Activated T-cell treated with anti-CD3 and anti-CD28 coated beads, Interleukin-2, amount 50 U/mL, for 4 hours (primary cell): ENCODE measurements at places on chromosomes 13 and 19.

- no peak for DNase-seq
These were observed 411.0 kb downstream of the ZNF536 start for GRCh38 chr19:30783212-30783611.

GRCh38 chr19:30226464-30227011 lies 145.6 kb upstream of the ZNF536 start:
- DNase-seq = no peak

DNA sequence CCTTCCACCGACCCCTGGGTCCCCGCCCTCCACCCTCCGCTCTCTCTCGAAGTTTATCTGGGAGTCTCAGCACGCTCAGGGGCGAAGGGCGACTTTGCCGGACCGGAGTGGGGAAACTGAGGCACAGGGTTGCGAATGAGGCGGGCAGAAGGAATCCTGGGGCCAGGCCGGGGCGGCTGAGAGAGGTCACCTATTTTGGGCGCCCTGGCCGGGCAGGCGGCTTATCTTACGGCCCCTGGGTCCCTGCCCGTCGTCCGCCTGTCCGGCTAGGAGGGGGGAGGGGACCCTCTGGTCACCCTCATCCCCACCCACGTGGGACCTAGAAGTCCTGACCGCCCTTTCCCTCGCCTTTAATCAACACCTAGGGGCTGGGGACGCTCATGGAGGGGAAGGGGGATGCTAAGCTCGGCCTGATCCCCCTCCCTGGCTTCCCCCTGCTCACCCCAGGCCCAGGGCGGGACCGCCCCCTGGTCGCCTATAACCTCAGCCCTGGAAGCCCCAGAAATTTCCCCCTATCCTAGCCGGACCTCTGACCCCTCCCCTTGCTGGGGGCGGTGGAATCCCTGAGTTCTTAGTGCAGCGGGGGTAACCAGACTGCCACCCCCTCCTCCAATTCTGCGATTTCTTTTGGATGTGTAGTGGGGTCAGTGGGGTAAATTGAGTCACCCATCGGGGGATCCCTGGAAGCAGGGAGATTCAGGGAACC lies 556 bp downstream of the TRIP10 start:
- DNase-seq = no peak

- DNase-seq = no peak
These were observed 18.2 kb downstream of the EFNB2 start for GRCh38 chr13:106517109-106517847.

- DNase-seq = no peak
These were observed 9.3 kb downstream of the IRF2BP1 start for GRCh38 chr19:45876411-45877197.

DNA sequence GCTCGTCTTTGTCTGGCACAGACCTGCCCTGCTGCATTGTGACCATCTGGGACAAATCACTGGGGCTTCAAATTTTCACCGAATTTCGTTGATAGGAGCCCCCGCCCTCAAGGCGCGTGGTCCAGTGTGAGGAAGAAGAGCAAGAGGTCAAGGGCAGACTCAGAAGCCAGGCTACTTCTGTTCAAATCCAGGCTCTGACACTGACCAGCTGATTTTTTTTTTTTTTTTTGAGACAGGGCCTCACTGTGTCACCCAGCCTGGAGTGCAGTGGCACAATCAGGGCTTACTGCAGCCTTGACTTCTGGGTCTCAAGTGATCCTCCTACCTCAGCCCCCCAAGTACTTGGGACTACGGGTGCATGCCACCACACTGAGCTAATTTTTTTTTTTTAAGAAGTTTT lies 7.2 kb downstream of the SYNGR4 start:
- DNase-seq = no peak

GRCh38 chr19:2434721-2435265 lies 7.4 kb upstream of the TIMM13 start:
- DNase-seq = no peak

GRCh38 chr19:41447732-41448332 lies 4.9 kb downstream of the ERICH4 start:
- DNase-seq = no peak

DNA sequence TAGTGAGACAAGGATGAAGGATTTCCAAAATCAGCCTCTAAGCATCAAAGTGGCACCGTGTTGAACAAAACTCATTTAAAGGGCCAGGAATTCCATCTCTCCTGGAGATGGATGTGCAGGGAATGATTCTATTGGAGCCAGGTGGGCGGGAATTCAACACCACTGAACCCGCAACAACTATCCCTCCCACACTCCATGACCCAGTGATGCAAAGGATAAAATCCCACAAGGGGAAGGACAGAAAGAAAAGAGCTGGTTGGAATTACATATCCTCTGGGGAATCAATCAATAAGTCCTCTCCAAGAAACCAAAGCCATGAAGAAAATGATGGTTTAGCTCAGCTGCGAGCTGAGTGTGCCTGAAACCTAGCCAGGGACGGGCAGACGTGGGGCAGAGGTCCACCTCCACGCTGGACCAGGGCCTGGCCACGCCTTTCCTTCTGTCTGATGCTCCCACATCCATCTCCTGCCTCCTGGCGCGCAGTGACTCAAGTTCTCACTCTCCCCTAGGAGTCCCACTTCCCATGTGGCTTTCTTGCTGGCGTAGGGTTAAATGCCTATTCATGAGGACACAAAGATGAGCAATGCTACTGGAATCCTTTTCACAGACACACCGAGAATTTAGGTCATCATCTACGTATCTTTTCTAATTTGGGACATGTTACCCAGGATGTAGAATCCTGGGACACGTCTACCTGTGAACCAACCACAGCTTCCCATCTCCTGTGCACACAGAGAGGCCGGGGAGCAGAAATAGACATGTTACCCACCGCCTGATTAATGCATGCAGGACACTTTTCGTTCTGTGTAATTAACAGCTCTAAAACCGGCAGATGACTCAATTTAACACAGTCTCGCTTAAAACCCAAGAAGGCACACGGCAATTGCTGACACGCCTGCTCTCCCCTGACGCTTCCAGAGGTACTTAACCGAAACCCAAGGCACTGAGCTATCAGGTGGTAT lies 48.6 kb downstream of the PEPD start:
- DNase-seq = no peak

DNA sequence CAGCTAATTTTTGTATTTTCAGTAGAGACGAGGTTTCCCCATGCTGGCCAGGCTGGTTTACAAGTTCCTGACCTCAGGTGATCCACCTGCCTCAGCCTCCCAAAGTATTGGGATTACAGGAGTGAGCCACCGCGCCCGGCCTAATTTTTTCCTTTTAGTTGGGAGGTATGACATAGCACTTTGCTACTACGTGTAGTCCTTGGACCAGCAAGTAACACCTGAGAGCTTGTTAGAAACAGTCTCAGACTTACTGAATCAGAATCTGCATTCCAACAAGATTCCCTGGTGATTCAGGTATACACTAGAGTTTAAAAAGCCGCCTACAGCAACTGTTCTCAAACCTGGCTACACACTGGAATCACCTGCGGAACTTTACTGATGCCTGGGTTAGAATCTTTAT lies 1.8 kb upstream of the FARP1 start:
- no peak for DNase-seq

- no peak for DNase-seq
These were observed 113.2 kb downstream of the HSPH1 start for GRCh38 chr13:31048521-31048920.

- no peak for DNase-seq
These were observed 77.3 kb downstream of the DNAJC15 start for GRCh38 chr13:43100667-43101066.

- no peak for DNase-seq
These were observed 1.3 kb downstream of the NTN5 start for GRCh38 chr19:48671446-48671995.

DNA sequence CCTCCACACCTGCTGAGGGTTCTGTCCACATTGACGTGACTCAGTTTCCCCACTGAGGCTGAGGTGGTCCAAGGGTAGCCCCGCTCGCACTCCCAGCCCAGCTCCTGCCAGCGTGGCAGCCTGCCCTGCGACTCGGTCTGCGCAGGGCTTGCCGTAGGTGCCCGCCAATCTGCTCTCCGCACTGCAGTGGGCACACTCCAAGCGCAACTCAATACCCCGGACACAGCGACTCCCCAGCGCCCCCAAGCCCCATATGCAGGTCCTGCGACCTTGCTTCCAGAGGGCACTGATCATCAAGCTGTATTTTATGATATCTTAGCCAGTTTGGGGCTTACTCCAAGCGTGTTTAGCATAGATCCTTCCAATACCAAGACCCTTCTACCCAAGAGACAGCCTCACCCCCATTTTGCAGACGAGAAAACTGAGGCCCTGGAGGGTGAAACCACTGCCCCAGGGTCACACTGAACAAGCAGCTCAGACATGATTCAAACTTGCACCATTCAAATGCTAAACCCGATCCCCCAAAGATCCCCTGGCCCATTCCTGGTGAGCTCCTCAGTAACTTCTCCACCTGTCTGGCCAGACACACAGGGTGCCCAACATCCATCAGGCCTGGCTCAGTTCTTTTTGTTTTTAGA lies 13.5 kb downstream of the PTPRS start:
- no peak for DNase-seq

GRCh38 chr13:36454987-36455386 lies 22.7 kb downstream of the CCNA1 start:
- DNase-seq = no peak

DNA sequence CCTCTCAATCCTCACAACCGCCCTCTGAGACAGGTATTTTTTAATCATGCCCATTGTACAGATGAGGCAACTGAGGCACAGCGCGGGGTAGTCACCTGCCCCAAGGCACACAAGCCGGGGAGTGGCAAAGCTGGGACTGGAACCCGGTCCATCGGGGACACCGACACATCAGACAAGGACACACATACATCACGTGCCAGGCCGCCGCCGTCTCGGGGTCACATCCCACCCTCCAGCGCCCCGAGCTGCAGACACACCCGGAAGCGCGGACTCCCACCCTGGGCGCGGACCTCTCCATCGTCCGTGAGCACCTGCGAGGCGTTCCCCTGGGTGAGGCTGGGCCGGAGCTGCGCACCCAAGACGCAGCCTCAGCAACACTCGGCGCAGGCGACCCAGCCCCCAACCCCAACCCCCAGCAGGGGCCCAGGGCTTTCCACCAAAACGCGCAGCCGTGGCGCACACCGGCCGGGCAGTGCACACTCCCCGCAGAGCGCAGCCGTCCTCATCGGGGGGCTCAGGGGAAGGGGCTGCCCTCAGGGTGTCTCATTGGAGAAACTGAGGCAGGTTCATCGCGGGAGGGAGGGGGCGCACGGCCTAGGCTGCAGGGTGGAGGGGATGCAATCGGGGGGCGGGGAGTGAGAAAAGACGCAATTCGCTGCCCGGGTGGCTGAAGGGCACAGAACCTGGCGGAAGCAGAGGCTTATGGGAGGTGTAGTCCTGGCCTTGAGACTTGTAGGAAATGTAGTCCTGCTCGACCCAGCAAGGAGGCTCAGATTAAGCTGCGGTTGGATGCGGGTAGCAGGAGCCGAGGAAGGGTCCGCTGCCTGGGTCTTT lies 1.9 kb upstream of the LMTK3 start:
- peak; percentile 62 for DNase-seq

DNA sequence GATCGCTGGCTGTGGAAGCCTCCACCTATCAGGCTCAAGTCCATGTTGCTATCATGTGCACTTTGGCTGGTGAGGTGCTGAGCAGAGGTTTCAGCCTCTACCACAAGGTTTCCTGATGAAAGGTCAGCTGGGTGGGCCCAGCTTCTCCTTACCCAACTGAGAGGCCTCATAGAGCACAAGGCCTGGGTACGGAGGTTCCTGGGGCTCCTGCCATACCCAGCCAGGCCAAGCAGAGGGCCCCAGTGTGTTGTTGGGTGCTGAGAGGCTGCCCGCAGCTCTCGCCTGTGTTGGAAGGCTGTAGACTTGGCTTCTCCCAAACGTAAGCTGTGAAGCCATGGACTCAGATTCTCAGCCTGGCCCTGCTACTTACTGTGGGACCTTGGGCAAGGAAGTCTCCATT lies 28.2 kb downstream of the ACTN4 start:
- DNase-seq = no peak

DNA sequence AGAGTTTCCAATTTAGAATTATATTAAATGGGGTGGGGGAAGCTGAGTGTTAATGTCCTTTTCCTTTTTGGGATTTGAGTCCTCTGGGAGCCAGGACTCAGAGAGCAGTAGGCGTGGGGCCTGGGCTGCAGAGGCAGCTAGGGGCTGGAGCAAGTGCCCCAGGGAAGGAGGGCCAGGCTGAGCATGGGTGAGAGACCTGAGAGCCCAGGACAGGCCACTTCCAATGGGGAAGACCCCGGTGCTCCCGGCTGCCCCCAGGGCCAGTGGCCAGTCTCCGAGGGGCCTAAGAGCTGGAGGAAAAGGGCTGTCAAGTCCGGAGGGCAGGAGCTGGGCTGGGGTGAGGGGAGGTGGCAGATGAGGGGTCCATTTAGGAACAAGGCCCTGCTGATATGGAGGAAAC lies 371.5 kb downstream of the ZNF536 start:
- DNase-seq = no peak

DNA sequence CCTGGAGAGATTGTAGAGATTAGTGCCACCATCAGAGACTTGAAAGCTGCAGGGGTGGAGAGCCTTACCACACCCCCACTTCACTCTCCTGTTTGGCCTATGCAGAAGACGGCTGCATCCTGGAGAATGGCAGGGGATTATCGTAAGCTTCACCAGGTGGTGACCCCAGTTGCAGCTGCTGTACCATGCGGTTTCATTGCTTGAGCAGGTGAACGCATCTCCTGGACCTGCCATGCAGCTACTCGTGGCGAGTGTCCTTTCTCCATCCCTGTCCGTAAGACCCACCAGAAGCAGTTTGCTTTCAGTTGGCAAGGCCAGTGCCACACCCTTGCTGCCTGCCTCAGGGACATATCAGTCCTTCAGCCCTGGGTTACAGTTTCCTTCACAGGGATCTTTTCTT lies 21.2 kb downstream of the PPP5C start:
- no peak for DNase-seq

DNA sequence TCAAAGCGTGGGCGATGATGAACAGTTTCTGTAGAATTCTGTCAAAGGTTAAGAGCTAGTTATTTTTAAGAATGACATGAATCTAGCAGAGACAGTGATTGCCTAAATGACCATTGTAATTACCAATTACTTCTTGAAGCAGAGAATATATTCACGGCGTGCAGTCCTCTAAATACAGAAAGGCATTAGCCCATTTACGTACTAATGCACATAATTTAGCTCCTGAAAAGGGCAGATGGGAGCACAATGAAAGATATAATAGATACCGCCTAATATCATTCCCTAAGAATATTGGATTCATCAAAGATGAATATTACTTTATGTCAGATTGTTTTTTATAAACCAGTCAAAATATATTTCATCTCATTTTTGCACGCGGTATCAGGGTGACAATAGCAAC lies 212.4 kb downstream of the URI1 start:
- no peak for DNase-seq

DNA sequence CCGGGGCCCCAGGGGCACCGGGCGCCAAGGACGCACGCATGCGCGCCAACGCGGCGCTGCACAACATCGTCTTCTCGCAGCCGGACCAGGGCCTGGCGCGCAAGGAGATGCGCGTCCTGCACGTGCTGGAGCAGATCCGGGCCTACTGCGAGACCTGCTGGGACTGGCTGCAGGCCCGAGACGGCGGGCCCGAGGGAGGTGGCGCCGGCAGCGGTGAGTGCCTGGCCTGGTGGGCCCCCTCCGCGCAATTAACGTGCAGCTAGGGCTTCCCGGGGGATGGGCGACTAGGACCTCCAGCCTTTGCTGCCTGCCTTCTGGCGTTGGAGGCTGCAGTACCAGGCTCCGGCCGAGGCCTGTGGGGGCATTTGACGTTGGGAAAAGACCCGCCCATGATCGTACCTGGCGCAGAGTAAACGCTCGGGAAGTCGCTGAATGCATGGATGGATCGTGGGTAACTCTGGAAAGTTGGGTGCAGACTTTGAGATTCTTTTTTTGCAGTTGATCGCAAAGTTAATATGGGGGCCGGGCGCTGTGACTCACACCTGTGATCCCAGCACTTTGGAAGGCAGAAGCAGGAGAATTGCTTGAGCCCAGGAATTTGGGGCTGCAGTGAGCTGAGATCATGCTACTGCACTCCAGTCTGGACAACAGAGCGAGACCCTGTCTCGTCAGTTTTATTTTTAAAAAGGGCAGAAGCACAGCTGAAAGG lies 7.3 kb downstream of the APC2 start:
- no peak for DNase-seq
